ENCODE measurements at places on chromosomes 16 and 17.

DNA sequence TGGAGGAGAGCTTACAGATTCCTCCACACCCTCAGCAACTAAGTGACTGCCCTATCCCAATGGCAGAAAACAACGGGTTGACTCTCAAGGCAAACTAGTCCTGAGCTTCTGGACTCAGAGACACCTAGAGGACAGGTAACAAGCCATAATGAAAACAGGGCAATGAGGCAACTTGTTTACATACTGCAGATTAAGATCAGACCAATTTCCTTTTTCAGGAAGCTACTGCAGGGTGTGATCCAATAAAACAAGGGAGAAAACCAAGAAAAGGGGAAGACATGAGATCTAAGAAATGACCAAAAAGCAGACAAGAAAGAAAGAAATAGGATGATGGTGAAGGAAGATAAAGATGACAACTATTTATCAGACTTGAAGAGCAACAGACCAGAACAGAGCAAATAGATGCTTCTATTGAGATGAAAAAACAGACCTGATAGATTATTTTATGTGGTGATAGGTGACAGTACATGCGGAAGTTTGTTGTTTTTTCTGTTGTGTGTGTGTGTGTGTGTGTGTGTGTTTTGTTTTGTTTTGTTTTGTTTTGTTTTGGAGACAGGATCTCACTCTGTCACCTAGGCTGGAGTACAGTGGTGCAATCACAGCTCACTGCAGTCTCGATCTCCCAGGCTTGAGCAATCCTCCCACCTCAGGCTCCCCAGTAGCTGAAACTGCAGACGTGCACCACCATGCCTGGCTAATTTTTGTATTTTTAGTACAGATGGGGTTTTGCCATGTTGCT lies 120.7 kb downstream of the GAS7 start:
- DNase-seq, result no peak

- DNase-seq, result no peak
These were observed 10.8 kb upstream of the CDR2 start for GRCh38 chr16:22385196-22385595.

GRCh38 chr16:84390131-84390785 lies 21.9 kb downstream of the ATP2C2 start:
- DNase-seq, result no peak

GRCh38 chr16:22282254-22282892 lies 14.8 kb upstream of the POLR3E start:
- DNase-seq, result no peak

GRCh38 chr17:20307326-20307910 lies 159.9 kb downstream of the LGALS9B start:
- DNase-seq, result no peak

DNA sequence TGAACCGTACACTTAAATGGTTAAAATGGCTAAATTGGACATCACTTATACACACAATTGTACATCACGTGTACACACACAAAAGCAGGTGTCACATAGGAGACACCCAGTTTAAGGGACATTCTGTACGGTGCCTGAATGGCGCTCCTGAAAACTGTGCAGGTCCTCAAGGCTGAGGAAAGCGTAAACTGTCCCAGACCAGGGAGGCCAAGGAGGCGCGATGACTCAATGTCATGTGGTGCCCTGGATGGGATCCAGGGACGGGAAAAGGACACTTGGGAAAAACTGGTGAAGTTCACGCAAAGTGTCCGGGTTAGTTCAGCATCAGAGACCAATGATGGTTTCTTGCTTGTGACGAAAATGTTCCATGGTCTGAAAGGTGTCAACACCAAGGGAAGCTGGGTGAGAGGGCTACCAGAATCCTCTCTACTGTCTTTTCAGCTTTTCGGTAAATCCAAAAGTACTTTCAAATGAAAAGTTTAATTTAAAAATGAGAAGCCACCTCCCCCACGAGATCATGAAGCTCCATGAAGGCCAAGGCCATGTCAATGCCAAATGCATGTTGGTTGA lies 112.2 kb downstream of the CMIP start:
- no peak for DNase-seq

GRCh38 chr16:592518-593306 lies 2.8 kb downstream of the RAB40C start:
- DNase-seq, result no peak

DNA sequence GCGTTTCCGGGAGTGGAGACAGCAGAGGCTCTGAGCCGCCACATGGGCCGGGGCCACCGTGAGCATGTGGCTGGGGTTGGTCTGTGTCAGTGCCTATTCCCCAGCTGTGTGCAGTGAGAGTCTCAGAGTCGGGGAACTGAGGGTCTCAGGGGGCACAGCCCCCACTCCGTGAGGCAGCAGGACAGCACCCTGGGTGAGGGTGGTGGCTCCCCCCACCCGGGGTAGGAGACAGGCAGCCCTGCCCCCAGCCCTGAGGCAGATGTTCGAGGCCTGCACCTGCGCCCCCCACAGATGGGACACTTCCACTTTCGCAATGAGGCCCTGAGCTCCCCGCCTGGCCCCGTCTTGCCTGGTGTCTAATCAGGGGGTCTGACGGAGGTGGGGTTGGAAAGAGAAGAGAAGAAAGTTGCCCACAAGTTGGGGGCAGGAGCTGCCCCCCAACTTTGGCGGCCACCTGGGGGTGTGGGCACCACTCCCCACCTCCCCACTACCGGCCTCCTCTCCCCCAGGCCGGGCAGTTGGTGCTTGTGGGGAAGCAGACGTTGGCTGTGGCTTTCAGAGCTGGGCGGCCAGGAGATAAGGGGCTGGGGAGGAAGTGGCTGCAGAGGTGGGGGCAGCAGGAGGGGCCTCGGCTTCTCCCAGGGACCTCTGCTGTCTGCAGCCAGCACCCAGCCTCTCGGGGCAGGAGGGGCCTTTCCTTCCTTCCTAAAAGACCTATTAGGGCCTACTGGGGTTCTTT lies 1.8 kb upstream of the CBFA2T3 start:
- DNase-seq, result no peak

DNA sequence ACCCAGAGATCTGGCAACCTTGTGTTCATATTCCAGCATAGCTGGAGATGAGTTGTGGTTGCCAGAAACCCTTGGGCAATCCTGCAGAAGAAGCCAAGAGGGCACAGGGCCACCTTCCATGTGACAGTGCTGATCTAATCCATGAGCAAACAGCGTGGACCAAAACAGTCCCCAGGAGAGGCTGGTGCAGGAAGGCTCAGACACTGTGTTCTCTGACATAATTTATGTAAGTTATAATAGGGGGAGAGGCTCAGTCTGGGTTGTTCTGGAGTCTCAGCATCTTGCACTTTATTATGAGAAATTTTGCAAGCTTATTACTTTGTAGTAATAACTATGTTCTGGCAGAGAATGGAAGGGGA lies 273.9 kb downstream of the HAPSTR1 start:
- no peak for DNase-seq

DNA sequence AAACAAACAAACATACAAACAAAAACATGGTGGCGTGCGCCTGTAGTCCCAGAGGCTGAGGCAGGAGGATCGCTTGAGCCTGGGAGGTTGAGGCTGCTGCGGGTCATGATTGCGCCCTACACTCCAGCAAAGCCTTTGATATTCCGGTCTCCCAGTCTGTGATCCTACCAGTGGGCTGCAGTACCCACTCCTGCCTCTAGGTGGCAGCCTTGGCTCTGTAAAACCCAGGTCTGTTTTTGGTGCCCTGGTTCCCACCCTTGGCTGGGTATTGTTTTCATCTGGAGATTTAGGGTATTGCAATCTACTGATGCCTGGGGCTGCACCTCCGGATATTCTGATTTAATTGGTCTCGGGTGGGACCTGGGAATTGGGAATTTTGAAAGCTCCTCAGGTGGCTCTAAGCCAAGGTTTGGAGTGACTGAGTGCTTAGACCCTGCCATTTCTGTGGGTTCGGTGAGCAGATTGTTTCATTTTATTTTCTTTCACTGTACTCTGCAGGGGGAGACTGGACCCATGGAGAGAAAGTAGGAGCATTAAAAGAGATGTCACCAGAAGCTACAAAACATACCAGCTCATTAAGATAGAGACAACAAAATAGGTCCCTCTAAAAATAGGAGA lies 40.5 kb downstream of the MYH3 start:
- DNase-seq, result peak; percentile 82

GRCh38 chr16:24002619-24003018 lies 166.8 kb downstream of the PRKCB start:
- DNase-seq, result no peak

DNA sequence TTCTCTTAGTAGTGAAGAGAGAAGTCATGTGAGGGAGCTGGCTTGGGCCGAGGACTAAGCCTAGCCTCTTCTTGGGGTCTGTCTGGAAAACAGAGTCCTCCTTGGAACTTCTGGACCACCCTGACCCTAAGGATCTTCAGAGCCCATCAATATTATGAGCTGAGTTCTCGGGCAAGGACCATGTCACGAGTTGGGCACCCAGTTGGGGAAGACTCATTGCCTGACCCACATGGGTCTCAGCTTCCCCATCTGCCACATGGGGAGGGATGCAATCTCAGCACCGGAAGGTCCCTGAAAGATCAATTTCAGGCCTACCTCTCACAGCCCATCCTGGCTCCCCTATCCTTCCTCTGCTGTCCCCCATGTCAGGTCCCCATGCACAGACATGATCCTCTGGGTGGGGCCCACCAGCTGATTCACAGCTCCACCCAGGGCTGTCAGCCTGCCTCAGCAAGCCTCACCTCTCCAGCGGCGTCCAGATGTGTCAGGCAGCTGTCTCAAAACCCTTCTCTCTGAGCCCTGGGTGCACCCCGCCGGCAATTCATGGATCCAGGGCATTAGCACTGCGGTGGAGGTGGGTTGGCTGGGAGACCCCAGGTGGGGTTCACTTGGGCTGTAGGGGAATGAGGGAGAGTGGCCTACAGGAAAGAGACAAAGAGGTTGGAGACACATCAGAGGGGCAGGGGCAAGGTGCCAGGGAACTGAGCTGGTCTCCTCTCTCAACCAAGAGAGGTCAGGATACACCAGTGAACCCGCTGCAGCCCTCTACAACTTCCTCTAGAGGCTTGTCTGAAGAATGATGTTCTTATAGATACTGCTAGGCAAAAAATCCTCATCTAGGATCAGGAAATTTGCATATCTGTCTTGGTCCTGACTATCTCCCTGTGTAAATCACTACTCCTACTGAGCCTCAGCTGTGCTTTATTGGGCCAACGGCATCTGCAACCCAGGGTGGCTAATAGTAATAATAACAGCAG lies 1.8 kb downstream of the NLRP1 start:
- no peak for DNase-seq

DNA sequence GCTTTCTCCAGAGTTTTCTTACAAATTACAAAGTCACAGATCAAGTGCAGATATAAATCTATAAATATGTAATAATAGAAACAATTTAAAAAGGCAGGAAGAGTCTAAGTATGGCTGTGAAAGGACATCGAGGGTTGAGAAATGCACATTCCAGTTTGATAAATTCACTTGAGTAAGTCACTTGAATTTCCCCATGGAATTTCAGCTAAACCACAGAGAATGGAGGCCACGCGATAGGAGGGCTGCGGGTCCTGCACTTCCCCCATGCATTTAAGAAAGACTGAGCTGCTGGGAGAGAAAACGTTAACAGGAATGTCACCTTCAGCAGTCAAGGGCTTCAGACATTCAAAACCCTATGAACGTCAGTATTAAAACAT lies 6.1 kb upstream of the MXRA7 start:
- no peak for DNase-seq

- no peak for DNase-seq
These were observed 64.1 kb downstream of the SPACA3 start for GRCh38 chr17:33055746-33056145.

- DNase-seq, result no peak
These were observed 139.3 kb downstream of the ANKFN1 start for GRCh38 chr17:56292578-56292977.

DNA sequence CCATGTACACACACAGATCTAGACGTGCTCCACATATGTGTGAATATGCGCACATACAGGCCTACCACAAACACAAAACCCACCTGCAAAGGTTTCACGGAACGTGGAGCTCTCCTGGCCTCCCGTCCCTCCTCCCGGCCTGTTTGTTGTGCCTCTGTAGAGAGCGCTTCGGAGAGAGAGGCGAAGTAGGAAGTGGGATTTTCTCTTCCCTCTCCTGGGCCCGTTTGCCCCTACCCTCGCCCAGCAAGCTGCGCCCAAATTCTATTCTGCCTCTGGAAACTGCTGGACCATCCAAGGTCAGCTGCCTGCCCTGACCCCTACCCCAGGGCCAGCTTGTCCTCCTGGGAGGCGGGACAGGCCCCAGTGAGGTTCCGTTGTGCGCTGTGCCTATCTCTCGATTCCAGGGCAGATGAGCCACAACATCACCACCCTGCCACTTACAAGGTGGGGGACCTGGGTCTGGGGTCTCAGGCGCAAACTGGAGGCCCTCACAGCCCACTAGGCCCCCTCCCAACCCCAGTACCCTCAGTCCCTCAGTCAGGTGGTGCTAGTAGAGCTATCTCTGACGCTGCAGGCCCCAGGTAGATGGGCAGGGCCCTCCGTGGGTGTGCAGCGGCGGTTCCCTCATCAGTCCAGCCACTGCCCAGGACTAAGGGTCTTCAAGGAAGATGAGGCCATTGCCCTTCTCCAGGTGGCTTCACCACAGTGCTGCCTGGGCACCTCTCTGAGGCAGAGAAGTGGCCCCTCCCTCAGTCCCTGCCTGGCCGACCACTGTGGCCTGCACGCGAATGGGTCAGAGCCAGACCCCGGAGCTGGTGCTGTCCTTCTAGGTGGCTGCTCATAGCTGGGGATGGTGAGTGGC lies 54.2 kb downstream of the BEAN1 start:
- DNase-seq, result no peak

DNA sequence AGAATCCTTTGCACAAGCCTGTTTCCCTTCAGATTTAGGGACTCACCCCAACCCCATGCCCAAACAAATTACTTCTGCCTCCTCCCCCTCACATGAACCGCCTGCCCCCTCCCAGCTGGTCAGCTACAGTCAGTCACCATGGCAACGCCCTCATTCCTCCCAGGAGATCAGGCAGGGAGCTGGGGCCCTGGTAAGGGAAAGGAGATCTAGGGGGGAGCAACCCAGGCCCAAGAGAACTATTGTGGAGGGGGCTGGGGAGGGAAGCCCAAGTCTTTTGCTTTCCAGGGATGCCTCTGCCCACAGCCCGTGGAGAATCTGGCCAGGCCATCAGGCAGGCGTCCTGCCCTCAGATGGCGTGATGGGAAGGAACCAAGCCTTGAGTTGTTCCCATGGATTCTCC lies 2.8 kb downstream of the FAM171A2 start:
- DNase-seq, result no peak

- DNase-seq, result no peak
These were observed 67.1 kb downstream of the CYLD start for GRCh38 chr16:50808929-50809538.

DNA sequence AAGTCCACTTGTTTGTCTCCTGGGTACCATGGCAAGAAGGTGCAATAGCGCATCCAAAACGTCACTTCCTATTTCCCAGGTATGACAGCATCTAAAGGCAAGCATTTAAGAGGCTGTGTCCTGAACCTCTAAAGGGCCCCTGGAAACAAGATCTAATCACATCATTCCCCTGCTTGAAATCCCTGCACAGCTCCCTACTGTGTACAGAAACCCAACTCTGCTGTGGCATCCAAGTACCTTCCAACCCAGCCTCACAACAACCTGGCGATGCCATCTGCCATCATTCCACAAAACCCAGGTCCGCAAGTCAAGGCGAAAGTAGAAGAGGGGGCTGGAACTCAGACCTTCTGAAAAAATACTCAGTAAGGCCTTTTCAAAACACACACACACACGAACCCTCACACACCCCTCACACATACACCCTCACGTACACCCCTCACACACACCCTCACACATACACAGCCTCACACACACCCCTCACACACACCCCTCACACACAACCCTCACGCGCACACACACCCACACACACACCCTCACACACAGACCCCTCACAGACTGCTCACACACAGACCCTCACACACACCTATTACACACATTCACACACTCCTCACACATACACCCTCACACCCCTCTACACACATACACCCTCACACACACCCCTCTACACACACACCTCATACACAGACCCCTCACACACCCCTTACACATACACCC lies 24.5 kb downstream of the C17orf67 start:
- DNase-seq, result no peak
